ENCODE measurements at places on chromosomes 6 and 20.

GRCh38 chr6:84652356-84653026, 111.9 kb downstream of the TBX18 start:
- DNase-seq, result no peak

GRCh38 chr6:135895231-135895911, 43.9 kb downstream of the PDE7B start:
- no peak for DNase-seq

- peak; percentile 28 for DNase-seq
Measured at GRCh38 chr20:37932919-37933318, 30.0 kb downstream of the VSTM2L start.

- peak; percentile 97 for DNase-seq
Measured at GRCh38 chr6:27838058-27838944, 73.9 kb downstream of the OR2B2 start.

GRCh38 chr6:132028029-132028428, 76.9 kb upstream of the CCN2 start:
- DNase-seq, result no peak

GRCh38 chr6:159969204-159969912, 476 bp downstream of the IGF2R start:
- peak; percentile 35 for DNase-seq

GRCh38 chr6:45377554-45378333, at the start of gene SUPT3H:
SUPT3H (minus strand) TSS chr6:45377934.
- peak; percentile 86 for DNase-seq

DNA sequence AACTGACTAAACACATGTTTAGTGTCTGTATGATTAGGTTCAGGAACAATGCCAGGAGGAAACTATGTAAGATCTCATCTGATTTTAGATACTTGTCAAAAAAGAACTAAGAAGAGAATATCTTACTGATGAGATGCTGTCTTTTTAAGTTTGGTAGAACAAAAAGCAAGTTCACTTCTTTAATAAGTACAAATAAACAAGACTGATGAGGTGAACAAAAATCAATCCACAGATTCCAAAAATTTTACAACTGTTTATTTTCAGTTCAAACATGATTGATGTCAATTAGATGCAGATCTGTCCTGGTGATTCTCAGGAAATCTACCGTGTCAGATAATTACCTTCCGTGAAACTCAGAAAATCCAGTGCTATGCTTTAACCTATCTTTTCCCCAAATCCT, 24.9 kb downstream of the EPHA7 start:
- DNase-seq, result no peak

GRCh38 chr6:151493161-151493803, 535 bp upstream of the CCDC170 start:
- DNase-seq, result no peak

DNA sequence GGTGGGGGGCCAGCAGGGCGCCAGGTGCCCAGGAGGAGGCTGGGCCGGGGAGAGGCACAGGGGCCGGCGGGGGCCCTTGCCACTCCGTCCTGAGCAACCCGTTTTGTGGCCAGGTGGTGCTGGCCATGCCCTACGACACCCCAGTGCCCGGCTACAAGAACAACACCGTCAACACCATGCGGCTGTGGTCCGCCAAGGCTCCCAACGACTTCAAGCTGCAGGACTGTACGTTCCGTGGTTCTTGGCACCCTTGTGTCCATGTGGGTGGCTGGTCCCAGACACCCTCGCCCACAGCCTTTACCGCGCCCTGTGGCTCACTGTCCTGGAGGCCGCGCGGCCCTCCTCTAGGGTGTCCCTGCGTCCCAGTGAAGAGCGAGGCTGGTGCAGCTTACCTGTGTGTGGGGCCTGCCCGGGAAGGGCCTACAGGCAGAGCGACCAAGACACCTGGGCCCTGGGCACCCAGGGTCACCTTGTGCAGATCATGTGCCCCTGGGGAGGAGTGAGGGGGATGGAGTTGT, 28.7 kb downstream of the PYGB start:
- DNase-seq, result no peak

GRCh38 chr6:28589234-28589956, 63.7 kb downstream of the GPX5 start:
- DNase-seq, result peak; percentile 81

- DNase-seq, result no peak
Measured at GRCh38 chr6:100035873-100036653, 42.0 kb upstream of the MCHR2 start.

DNA sequence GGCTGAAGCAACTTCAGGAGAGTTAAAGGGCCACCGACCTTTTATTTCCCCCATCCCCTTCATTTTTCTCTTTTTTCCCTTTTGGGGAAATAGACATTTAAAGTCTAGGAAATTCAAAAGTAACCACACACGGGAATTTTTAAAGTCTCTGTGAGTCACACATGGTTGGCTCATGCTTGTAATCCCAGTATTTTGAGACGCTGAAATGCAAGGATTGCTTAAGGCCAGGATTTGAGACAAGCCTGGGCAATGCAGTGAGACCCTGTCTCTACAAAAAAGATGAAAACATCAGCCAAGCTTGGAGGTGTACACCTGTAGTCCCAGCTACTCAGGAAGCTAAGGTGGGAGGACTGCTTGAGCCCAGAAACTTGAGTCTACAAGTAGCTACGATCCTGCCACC, 34.2 kb downstream of the KATNA1 start:
- no peak for DNase-seq

- no peak for DNase-seq
Measured at GRCh38 chr20:17012546-17013226, 214.2 kb upstream of the PCSK2 start.

DNA sequence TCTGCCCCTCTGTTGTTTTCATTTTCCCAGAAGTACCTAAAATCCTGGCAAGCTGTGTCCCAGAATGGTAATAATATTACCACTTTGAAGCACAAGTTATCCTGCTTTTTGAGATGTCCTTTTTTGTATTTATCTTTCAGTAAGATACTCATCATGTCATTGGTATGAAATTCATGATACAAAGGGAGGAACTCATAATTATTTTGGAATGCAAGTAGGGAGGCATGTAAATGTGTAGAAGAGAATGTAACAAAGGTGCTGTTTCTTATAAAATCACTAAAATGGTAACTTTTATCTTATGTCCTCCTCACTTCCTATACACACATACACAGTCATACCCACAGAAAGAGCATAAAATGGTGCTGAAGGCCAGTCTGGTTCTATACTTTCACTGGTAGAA, 109.9 kb downstream of the CD2AP start:
- DNase-seq, result no peak

DNA sequence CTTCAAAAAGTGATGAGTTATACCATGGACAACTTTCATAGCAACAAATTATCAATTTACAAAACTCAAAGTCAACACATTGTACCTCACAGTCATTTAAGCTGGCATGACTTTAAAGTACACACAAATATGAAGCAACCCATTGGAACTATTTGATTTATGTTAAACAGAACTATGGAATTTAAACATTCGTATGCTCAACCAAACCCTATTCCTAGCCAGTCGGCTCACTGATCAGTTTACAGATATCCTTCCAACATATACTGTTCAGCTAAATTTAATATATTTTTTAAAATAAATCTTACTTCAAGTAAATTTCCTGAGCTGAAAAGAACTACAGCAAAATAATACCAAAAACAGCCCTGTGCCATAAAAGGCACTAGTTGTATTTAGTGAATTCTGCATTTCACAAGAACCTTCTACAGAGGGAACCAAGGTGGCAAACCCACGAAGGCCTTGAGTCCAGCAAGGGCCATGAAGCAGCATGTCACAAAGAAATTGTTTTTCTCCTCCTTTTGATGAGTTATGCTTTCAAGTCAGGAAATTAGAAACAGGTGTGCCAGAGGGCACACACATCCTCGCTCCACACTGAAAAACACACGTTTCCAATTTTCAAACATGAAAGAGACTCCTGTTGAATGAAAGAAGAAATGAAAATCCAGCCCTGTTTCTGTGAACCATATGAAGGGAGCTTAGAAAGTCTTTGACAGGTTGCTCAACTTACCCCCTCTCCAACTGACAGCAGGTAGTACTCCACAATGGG, 122.8 kb downstream of the TASP1 start:
- DNase-seq, result no peak

DNA sequence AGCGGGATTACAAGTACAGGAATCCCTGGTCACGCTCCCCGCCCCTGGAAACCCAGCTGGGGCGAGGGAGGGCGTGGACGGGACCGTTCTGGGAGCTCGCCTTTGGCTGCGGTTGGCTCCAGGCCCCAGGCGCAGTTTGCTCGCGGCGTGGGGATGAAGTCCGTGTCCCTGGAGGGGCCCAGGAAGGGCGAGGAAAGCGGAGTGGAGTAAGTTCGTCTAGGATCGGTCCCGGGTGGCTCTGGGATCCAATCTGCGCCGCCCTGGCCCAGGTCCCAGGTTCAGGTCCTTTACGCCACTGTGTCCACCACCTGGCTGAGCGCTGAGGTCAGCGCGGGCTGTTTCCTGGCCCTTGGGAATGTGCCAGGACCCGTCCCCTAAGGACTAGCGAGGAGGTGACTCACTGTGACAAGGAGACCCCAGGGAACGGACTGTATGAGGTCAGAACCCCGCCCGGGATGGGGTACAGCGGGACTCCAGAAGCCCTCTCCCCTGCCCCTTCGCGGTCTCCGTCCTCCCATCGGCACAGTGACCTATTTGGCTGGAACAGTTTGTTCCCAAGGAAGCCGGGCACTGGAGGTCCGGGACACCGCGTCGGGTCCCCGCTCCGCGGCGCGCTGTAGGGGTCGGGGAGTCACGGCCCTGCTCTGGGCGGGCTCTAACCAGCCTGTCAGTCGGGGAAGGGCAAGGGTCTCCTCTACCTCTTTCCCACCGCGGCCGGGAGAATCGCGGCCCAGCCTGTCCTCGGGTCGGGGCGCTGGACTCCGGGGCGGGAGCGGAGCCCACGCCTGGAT, 724 bp downstream of the CDKN1A start:
- peak; percentile 54 for DNase-seq

DNA sequence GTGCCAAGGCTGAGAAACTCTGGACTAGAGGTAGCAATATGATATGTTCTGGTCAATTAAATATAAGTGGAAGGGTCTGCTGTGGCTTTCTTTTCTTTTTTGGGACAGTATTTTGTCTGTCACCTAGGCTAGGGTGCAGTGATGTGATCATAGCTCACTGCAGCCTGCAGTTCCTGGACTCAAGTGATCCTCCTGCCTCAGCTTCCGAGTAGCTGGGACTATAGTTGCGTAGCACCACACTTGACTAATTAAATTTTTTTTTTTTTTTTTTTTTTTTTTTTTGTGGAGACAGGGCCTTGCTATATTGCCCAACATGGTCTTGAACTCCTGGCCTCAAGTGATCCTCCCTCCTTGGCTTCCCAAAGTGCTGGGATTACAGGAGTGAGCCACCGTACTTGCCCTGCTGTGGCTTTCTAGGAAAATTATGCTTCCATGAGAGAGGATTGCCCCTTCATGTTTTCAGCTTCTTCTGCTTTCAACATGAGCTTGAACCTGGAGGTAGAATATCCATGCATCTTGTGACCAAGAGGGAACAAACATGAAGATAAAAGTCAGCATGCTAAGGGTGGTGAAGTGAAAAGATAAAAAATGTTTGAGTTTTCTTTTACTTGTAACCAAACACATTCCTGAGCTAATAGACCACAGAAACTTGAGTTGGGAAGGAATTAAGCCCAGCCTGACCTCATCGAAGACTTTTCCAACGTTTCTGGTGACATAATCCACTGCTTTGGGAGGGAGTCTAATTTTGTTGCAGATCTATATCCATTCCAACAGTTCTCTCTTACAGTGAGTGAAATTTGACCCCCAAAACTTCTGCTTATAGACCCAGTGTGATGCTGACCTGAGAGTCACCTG, 75.1 kb downstream of the CARMIL1 start:
- DNase-seq, result no peak

- no peak for DNase-seq
Measured at GRCh38 chr6:140977403-140977802, 1155.3 kb upstream of the GJE1 start.

DNA sequence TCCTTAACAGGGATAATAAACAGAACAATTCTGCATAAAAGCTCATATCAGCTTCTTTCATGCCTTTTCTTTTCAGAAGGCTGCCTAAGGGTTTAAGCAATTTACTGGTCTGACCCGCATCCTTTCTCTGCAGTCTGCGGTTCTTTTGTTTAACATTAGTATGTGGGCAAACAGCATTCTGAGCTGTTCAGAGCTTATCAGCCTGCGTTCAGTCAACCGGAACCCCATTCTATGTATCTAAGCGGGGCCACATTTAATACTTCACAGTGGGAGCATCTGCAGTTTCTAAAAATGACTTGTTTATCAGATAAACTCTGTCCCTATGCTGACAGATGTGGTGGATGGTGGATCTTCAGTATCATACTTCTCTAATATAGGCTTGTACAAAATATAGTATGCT, 758.9 kb upstream of the MMS22L start:
- no peak for DNase-seq

- DNase-seq, result no peak
Measured at GRCh38 chr20:437787-438486, 24.4 kb downstream of the TBC1D20 start.

DNA sequence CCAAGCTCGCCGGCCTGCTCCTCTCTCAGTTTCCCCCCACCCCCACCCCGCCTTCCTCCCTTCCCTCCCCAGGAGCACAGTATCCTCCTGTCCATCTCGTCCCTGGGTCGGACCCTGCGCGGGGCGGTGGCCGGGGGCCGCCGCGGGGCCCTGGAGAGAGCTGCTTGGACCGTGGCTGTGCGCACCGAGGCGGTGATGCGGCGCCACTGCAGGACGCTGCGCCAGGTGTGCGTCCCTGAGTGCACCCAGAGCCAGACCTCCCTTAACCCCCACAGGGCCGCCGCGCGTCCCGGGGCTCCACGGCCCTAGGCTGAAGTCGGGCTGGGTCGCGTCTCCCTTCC, 2.2 kb downstream of the C20orf204 start:
- DNase-seq, result peak; percentile 72

DNA sequence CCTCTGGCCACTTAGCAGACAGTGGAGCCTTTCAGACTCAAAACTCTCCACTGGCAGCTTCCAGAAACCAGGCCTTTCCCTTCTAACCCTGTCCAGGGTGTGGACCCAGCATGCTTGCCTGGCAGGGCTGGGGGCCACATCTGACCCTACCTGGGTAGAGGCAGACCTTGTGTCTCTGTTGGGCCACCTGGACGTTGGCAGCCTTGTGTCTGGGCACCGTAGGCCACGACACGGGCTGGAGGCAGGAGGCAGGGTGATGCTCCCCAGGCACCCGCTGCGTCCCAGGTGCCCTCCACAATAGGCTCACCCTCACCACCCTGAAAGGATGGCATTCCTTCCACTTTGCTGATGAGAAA, 67.6 kb downstream of the NOL4L start:
- DNase-seq, result no peak

All from SW480 (cell line).